ENCODE measurements at places on chromosomes 5 and 9.

DNA sequence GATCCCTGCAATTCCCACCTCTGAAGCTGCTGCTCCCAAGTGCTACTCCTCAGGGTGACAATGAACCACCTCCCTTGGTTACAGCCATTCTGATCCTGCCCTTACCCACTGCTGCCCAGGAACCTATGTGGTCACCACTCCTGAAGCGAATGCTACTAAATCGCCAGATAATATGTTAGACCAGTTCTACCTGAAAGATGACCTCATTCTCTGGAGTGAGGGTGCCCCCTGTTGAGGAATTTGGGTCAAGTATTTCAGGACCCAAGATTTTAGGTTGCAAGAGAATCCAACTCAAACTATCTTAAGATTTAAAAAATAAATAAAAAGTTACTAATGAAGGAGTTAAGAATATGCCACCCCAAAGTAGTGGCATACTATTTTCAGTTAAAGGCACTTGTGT is 5.8 kb upstream of the SNAPC3 start:
- peak; percentile 12 for DNase-seq

DNA sequence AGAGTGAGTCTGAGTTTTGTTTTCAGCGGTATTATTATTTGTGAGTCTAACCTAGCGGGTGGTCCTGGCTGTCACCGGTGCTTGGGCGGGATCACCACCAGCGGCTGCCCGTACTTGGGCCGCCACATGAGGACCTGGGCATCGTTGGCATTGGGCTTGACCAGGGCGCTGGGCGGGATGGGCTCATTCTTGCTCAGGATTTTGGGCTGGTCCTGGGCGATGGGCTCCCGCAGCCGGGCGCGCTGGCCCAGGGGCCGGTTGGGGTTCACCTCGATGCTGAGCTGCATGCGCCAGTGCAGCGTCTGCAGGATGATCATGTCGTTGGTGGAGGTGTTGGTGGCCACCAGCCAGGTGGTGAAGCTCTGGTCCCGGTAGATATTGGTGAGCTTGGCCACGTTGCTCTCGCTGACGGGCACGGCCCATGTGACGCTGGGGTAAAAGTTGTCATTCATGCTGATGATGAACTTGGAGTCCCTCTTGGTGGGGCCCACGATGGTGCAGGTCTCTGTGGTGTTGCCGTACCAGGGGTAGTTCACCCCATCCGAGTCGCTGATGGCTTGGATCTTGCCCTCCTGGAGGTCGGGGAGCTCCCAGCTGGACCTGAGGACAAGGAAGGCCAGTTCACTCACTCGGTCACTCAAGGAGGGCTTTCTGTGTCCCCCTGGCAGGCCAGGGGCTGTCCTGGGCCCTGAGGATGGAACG is 15.4 kb downstream of the FAM78A start:
- no peak for DNase-seq

- no peak for DNase-seq
Measured at GRCh38 chr5:61386045-61386800, 54.2 kb downstream of the ZSWIM6 start.

GRCh38 chr5:122182491-122182921 is 53.2 kb downstream of the ZNF474 start:
- DNase-seq, result no peak

DNA sequence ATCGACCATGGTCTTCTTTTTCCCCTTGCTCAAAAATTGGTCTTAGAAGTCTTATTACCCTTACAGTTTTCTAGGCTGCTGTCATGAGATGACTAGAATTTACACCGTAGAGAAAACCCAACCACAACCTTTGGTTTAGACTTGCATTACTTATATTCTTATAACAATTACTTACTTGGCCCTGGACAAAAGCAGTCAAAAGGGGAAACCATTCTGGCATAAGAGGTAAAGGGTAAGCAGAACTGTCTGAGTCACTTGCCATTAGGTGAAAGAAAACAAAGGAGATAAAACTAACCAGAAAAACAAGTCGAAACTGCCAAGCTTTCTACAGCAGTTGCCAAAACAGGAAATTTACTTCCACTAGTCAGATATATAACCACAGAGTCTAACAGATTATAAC is 17.9 kb downstream of the TMEM245 start:
- DNase-seq, result no peak

- DNase-seq, result no peak
Measured at GRCh38 chr9:82164159-82164558, 175.6 kb downstream of the SPATA31D1 start.

GRCh38 chr9:37938121-37938891 is 34.4 kb upstream of the SLC25A51 start:
- peak; percentile 60 for DNase-seq

- DNase-seq, result no peak
Measured at GRCh38 chr5:135458921-135459331, 6.8 kb upstream of the TIFAB start.

DNA sequence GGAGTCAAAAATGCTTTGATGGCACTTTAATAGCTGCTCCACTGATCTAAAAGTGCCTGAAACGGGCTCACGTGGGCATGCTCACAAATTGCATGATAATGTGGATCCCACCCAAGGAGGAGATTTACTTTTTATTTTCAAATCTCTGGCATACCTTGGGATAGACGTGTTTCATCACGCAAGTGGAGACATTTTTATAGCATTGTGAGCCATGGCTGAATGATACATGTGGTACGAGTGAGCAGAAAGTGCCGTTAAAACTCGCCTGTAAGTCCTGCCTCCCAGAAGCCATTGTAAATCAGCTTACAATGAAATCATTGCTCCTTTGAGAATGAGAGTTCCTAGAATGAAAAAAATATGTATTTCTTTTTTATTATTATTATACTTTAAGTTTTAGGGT is 514.7 kb downstream of the MAT2B start:
- DNase-seq, result no peak

DNA sequence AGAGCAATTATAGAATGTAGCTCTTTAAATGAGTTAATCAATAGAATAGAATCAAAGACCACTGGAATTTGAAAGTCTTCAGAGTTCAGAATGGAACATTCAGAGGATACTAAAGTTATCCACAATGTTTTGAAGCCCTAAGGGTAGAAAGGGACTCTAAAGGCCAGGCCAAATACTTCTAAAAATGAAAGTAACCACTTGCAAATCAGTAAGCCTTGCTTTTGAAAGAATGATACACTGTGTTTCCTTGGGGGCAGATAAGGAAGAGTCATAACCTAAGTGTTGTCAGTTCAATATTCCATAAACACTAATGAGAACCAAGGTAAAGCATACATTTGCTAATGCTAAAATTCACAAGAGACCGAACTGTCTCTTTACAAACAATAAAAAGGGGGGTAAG is 813.5 kb downstream of the PTPRD start:
- no peak for DNase-seq

GRCh38 chr5:80094236-80094738 is 59.1 kb downstream of the THBS4 start:
- DNase-seq, result no peak

GRCh38 chr9:3608011-3608410 is 82.2 kb upstream of the RFX3 start:
- DNase-seq, result no peak

- DNase-seq, result no peak
Measured at GRCh38 chr5:176565760-176566288, 16.7 kb downstream of the CDHR2 start.

DNA sequence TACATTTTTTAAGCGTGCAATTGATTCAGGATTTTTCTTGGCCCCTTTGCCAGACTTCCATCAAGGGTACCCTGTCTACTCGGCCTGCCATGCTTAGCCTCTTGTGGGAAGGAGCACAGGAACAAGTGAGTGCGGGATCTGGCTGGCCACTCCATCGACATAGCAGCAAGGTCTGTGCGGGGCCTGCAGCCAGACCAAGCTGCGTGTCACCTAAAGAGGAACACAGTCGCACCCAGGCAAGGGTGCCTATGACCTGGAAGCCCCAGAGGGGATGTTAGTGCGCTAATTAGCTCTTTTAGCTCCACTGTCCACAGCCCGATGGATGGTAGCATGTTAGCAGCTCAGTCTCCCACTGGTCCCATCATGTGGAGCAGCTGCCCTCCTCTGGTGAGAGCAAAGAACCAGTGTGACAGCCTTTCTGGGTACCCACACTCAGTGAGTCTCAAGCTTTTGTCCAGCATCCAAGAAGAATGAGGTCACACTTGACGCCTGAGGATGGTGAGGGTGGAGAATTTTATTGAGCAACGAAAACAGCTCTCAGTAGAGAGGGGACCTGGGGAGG is 38.7 kb downstream of the FTMT start:
- DNase-seq, result no peak

GRCh38 chr5:34047143-34047542 is 4.1 kb upstream of the C1QTNF3 start:
- DNase-seq, result no peak

DNA sequence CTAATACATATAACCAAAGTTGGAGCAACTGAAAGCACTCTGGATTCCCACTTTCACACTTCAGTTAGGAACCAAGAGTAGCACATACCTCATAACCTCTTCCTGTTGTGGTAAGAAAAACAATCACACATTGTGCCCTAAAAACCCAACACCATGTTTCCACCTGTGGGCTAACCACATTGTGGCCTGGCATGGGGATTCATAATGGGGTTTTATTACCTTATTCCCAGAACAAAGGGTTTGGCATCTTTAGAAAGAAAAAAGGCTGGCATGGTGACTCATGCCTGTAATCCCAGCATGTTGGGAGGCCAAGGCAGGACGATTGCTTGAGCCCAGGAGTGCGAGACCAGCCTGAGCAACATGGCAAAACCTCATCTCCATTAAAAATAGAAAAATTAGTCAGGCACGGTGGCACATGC is 60.6 kb downstream of the HSD17B3 start:
- DNase-seq, result no peak

DNA sequence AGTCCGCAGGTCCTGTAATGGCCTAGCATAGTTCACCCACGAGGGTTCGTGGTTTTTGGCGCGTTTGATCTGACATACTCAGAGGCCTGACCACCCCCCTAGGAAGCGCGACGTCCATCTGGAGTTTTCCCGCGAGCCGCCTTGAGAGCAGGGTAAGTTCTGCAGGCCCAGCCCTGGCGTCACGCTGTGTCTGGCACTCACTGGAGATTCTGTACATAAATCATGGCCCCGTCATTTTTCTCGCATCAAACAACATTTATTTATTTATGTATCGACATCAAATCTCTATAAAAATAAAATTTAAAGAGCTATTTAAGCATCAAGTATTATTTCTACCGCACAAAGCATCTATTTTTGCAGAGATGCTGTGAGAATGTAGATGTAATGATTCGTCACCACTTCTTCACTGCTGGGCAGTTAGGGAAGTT is 437 bp upstream of the TRIM41 start:
- no peak for DNase-seq

DNA sequence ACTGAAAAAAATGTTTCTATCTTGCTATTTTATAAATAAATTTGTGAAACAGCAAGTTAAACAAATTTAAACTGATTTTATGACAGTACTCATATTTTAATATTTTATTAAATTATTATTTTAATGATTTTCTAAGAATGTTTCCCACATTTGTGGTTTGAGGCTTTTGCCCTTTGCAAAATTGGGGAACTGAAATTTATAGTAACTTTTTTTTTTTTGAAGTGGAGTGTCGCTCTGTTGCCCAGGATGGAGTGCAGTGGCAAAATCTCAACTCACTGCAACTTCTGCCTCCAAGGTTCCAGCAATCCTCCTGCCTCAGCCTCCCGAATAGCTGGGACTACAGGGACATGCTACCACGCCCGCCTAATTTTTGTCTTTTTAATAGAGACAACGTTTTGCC is 7.2 kb upstream of the ADGRV1 start:
- no peak for DNase-seq

DNA sequence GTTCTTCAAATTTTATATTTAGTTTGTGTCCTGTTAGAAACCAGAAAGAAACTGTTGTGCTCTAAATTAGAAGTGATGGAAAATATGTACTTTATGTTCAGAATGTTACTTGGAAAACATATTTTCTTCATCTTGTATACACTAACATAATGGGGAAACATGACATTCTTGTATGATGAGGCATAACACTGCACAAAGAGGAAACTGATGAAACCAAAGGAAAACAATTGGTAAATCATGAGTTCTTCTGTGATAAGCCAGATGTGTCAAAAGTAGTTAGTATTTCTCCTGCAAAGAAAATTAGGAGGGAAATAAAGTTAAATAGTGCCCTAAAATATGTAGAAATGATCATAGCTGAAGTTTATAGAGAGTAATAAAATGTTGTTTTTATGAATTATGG is 111.1 kb upstream of the FBN2 start:
- DNase-seq, result no peak

DNA sequence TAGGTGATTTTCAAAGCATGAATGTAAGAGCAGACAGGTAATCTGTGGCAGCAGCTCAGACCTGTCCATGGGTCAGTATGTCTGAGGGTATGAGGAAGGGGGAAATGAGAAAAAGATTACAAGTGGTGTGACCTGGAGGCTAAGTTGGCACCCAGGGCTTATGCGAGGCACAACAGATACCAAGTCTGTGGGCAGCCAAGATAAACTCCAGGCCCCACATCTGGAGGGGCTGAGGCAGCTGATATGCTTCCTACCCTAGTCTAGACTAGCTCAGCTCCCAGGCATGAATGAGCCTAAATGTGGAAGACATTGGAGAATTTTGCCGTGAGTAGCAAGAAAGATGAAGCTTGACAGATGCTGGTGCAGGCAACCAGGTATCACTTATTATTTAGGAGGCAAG is 151.7 kb downstream of the PIK3R1 start:
- DNase-seq, result no peak

- no peak for DNase-seq
Measured at GRCh38 chr9:130872912-130873503, 23.6 kb downstream of the QRFP start.

- no peak for DNase-seq
Measured at GRCh38 chr5:170113522-170113900, 7.8 kb downstream of the FOXI1 start.

DNA sequence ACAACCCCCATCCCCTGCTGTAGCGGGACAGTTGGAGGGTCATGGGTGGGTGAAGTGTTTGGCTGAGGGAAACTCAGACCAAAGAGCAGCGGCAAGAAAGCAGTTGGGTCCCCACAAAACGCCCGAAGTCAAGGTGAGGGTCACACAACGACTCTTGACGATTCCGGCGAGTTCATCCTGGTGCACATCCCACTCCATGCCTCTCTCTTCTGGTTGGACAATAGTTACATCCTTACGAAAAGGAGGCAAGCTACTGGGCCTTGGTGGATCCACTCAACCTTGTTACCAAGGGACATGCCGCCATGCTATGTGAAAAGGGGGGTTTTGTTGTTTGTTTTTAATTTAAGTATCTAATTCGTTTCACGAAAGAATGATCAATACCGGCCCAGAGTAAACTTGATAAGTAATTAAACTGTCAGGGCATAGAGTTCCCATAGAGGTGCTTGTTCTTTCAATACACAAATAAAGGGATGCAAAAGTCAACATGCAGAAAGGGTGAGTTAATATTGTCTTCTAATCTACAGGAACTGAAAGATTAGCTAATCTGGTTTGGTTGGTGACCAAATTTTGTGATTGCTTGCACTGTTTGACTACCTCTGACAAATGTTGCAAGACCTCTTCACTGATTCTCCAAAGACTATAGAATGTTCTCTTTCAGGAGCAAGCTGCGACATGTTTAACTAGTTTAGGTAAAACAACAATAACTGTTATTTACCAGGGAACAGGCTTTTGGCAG is 732 bp upstream of the SMIM15 start:
- peak; percentile 77 for DNase-seq

DNA sequence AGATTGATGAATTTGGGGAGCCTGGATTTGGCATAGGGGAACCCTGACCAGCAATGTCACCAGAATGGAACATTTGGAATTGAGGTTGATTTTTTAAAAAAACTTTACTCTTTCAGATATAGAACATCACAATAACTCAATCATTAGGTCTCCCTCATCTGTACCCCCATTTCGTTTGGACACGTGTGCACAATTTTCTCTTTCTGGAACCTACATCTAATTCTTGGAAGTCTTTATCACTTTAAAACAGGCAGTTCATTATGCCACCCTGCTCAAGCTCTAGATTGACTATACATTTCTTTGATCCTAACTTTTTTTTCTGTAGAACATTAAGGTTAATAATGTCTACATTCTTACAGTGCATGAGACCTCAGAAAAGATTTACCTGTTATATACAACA is 3.7 kb upstream of the SSBP2 start:
- no peak for DNase-seq

Data from right kidney (tissue), 9 donors.